ENCODE measurements at places on chromosomes 12 and 14.
A peak's percentile ranks its signal among the peaks of the same experiment; 100 is the strongest.

GRCh38 chr12:11693601-11694000, 44.1 kb downstream of the ETV6 start:
- no peak for DNase-seq

GRCh38 chr14:55401751-55402150, 9.9 kb downstream of the ATG14 start:
- DNase-seq: no peak

GRCh38 chr14:52031781-52032180, 37.1 kb downstream of the NID2 start:
- DNase-seq: no peak

- DNase-seq: no peak
Observed at GRCh38 chr12:1322821-1323220, 271.6 kb downstream of the FBXL14 start.

DNA sequence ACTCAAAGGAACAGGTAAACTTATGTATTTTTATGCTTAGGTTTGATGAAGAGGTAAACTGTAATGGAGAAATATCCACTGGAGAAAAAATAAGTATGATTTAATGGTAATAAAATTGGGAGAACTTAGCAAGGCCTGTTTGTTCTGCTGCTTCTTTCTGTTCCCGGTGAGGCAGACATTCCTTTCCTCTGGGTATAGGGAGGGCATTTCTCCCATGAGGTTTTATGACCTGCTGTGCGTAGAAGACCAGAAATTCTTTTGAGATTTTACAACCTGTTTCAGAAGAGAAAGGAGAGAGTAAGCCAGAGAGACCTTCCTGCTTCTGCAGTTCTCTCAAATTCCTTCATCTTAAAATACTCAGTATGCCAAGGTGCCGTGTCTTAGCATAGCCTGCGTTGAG, 139.4 kb upstream of the RMST start:
- no peak for DNase-seq

GRCh38 chr12:24741216-24741615, 207.7 kb downstream of the BCAT1 start:
- DNase-seq: no peak

DNA sequence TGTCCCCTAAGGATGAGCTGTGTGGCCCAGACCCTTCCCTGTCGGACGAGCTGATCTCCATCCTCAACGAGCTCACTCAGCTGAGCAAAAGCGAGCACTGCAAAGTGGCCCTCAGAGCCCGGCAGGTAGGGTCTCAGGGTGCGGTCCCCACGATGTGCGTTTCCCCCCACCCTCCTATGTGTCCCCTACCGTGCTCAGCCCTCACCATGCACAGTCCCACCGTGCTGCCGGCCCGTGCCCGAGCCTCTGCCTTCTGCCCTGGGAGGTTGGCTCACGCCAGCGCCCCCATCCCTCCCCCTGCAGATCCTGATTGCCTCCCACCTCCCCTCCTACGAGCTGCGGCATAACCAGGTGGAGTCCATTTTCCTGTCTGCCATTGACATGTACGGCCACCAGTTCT, 86.6 kb downstream of the FOXN4 start:
- DNase-seq: no peak

GRCh38 chr14:79395061-79395460, 816.2 kb downstream of the DIO2 start:
- DNase-seq: no peak

GRCh38 chr14:101201535-101202151, 298.1 kb upstream of the RTL1 start:
- peak; percentile 81 for DNase-seq

DNA sequence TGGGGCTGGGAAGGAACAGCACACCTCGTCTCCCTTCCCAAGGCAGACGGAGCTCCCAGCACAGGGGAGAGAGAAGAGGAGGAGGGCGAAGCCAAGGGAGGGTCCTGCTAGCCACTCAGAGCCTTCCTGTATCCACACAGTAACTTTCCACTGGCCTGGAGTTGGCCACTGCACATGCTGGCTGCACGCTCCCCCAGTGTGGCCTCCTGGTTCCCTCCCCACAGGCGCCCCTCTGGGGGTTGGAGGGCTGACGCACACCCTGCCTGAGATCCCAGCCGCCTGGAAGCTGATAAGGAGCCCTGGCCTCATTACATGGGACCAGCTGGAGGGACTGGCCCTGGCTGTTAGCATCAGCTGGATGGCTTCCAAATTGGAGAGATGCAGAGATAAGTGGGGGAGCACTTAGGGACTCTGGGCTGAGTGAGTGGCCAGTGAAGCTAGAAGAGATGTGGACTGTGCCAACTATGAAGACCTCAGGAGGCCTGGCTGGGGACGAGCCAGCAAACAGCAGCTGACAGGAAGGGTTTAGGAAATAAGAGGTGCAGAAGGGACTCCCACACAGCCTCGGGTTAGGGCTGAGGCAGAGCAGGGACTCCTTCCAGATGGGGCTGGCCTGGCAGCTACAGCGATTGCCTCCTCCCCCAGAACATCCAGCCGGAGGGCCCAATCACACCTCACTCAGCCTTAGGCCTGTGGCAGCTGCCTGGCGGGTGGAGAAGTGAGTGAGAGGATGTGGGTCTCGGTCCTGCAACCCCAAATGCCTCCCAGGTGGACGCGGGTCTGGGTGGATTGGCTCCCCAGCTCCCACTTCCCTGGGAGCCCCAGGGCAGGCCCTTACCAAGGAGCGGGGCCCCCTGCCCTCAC, 26.3 kb upstream of the BCDIN3D start:
- DNase-seq: no peak

DNA sequence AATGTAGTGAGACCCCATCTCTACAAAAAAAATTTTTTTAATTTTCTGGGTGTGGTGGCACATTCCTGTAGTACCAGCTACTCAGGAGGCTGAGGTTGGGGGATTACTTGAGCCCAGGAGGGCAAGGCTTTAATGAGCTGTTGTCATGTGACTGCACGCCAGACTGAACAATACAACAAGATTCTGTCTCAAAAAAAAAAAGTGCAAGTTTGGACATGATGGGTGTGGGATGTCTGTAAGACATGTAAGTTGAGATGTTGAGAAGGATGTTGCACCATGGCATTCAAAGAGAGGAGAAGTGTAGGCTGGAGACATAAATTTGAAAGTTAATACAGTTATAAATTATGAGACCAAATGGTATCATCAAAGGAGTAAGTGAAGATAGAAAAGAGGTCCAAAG, 23.5 kb downstream of the YEATS4 start:
- DNase-seq: no peak

GRCh38 chr14:54133896-54134295, 177.3 kb upstream of the BMP4 start:
- DNase-seq: no peak

GRCh38 chr12:77357655-77358054, 292.3 kb upstream of the E2F7 start:
- DNase-seq: no peak

DNA sequence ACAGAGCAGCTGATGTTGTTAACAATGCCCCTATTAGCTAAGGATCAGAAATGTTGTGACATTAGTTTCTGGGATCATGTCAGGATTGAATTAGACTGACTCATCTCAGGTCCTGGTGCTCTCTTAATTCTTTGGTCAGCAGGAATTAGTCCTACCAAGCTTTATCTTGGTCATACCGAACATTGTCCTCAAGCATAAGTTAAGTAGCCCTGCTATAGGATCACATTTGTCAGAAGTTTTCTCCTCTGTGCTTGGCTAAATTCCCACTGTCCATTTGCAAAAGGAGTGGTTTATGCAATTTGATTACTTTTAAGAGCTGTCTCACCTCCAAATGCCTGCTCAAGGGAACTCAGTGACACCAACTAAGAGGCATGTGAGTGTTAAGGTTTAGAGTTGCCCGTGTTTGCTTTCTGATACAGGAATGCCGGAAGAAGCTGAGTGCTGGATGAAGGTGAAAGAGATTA, 48.4 kb upstream of the IFNG-AS1 start:
- no peak for DNase-seq

- DNase-seq: no peak
Observed at GRCh38 chr12:130121226-130122000, 40.9 kb upstream of the FZD10 start.

DNA sequence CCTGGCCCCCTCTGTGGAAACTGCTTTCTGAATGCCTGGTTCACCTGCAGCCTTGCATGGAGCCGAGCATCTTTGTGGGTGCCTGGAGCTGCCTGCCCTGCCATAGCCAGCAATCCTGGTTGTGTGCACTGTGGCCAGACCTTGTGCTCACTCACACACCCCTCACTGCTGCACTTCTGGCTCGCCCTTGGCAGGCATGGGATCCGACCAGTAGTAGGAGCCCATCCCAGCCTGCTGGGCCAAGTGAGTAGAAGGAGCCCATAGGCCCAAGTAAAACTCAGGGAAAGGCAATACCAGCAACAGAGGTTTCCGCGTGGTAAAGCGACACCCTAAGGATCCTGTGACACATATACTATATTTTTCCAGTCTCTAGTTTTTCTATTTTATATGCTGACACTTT, 270.0 kb upstream of the NAV3 start:
- no peak for DNase-seq

- DNase-seq: no peak
Observed at GRCh38 chr14:83561261-83561660, 1968.7 kb upstream of the FLRT2 start.

DNA sequence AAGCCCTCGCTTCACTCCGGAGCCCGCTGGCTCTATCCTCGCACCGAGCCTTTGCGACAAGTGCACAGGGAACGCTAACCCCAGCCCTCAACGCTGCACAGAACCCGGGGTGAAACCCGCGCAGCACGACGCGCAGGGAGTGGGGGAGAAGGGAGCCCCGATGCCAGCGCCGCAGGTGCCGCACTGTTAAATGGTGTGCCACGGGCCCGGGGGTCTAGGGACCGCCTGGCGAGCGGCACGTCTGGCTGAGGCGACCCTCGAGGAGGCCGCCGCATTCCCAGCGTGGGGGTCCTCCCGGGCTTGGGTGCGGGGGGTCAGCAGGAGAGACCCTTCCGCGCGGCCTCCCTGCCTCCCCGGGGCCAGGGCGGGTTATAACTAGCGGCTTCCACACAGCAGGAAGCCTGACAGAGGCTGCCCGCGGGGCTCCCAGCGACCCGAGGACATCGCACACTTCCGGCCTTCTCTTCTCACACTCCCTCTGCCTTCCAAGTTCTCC, 23.8 kb upstream of the LRTM2 start:
- no peak for DNase-seq

DNA sequence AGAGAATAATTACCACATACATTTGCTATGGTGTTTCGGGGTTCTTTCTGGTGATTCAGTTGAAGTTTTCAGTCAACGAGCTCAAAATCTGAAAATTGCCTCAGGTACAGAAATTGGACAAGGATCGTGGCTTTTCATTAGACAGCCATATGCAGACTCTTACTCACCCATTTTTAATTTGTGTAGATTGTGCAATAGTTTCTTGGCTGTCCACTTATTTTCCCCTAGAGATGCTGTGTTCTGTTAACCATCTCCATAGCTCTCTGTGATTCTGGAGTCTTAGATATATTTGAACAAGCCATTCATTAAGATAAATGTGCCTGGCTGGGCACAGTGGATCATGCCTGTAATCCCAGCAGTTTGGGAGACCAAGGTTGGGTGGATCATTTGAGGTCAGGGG, 497.1 kb upstream of the RPL10L start:
- DNase-seq: no peak

DNA sequence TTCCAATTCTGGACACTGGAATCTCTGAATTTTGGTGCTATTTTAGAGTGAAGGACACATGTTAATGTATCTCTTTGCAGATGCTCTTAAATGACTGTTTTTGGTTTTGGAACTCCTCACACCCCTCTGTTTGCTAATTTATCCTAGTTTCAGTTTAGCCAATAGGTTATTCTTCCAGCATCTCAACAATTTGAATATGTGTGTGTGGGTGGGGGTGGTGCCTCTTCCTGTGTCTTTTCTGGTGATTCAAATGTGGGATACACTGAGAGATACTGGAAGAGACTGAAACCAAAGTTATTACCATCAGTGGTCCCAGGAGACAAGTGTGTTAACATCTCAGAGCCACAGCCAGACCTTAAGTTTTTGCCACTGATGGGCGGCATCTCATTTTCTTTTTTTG, 1317.4 kb upstream of the TMEM132C start:
- no peak for DNase-seq

GRCh38 chr12:2344885-2345284, 292.1 kb downstream of the CACNA1C start:
- DNase-seq: no peak

DNA sequence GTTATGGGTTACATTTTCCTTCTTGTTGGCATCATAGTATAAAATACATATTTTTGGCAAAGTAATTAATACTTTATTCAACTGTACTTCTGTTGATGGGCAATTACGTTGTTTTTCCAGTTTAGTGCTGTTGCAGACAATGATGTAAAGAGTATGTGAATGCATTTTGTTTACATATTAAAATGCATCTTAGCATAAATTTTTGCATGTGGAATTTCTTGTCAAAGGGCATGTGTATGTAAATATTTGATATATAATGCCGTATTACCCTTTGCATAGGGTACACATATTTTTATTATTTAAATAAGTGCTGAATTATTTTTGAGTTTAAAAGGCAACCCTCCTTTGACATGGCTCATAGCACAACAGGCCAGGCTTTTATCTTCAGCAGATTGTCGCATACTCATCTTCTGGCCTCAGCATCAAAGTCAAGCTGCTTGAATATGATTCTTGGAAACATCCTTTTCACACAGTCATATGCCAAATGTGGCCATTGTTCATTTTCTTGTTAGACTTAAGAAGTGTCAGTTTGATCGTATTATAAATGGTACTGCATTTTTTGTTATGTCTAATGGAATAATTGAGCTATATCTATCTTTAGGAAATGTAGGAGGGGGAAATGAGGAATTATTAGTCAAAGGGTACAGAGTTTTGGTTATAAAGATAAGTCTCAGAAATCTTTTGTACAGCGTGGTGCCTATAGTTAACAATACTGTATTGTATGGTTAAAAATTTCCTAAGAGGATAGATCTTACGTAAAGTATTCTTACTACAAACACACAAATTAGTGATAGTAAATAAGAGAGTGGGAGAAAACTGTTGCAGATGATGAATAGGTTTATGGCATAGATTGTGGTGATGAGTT, 138.5 kb downstream of the FUT8 start:
- no peak for DNase-seq

DNA sequence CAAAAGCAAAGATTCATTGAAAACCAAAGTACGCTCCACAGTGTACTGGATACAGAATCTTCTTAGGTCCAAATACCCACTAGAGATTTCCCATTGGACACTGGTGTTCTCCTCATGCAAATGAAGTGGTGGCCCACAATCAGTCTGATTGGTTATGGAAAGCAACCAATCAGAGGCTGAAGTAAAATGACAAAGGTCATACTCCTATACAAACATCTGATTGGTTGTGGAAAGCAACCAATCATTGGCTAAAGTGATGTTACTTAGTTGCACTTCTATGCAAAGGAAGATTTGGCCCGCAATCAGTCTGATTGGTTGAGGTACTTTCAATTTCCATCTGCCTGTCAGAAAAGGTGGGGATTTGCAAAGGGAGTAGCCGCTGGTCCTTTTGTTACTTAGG, 1.3 kb upstream of the WASHC3 start:
- DNase-seq: no peak

- DNase-seq: no peak
Observed at GRCh38 chr14:86057018-86057667, 527.2 kb downstream of the FLRT2 start.

DNA sequence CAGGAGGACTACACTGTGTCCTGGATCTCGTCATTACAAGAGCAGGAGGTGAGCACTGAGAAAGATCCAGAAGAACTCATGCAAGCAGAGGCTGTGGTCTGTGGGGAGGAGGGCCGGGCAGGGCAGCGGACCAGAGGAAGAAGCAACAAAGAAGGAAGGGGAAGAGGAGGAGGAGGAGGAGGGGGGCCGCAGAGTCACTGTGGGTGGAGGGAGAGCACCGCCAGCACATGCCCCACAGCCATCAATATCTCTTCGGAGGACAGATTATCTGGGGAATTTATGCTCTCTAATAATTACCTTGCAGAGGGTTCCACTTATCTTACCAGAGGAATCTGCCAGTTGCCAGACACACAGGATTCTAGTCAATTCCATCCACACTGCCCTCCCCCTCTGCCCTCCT, 105.6 kb downstream of the DPF3 start:
- no peak for DNase-seq

Measured in vagina (tissue), 2 donors.